ENCODE measurements at places on chromosomes 7 and 10. TPM values are rescaled to one million over a fixed set of nuclear protein-coding genes. Genes with fewer than 3 reads are reported as not detected.

The MYO1G gene
- 0.54 TPM for total RNA-seq

The FLNC gene
- total RNA-seq, result 241 TPM

The PILRA gene
- 12.5 TPM for total RNA-seq

The SKIDA1 gene
- 1.3 TPM for total RNA-seq

The SPDYE1 gene
- not detected for total RNA-seq

The CPED1 gene
- not detected for total RNA-seq

The AZGP1 gene
- 0.44 TPM for total RNA-seq

GRCh38 chr7:47227762-47228177, 354.1 kb downstream of the TNS3 start:
- H3K27me3 ChIP-seq, result peaks cover 2% of the 10 kb centered on the region
- no peak for DNase-seq
- H3K4me3 ChIP-seq, result no peak overlapping the region
- H3K27ac ChIP-seq, result no peak overlapping the region
- peaks cover 7% of the 10 kb centered on the region for H3K4me1 ChIP-seq
- H3K36me3 ChIP-seq, result no peaks in the 10 kb centered on the region

GRCh38 chr7:43868681-43869005, 674 bp downstream of the MRPS24 start:
- H3K27me3 ChIP-seq, result peaks cover 8% of the 10 kb centered on the region
- peaks cover under 1% of the 10 kb centered on the region for H3K36me3 ChIP-seq
- H3K27ac ChIP-seq, result peak overlapping the region; percentile 82
- no peak for DNase-seq
- H3K4me3 ChIP-seq, result peak overlapping the region; percentile 96
- peaks cover 12% of the 10 kb centered on the region for H3K4me1 ChIP-seq

GRCh38 chr10:31322647-31323046, 3.6 kb downstream of the ZEB1 start:
- H3K4me3 ChIP-seq, result peak overlapping the region; percentile 95
- DNase-seq, result no peak
- peaks cover 5% of the 10 kb centered on the region for H3K36me3 ChIP-seq
- H3K27ac ChIP-seq, result peak overlapping the region; percentile 98
- peaks cover 10% of the 10 kb centered on the region for H3K27me3 ChIP-seq

GRCh38 chr7:95828824-95829790, 56.8 kb downstream of the DYNC1I1 start:
- no peaks in the 10 kb centered on the region for H3K27me3 ChIP-seq
- no peak for DNase-seq
- H3K27ac ChIP-seq, result no peak overlapping the region
- H3K4me3 ChIP-seq, result no peak overlapping the region
- H3K36me3 ChIP-seq, result no peaks in the 10 kb centered on the region
- no peaks in the 10 kb centered on the region for H3K4me1 ChIP-seq

- no peaks in the 10 kb centered on the region for H3K4me1 ChIP-seq
- no peaks in the 10 kb centered on the region for H3K36me3 ChIP-seq
- H3K27ac ChIP-seq, result no peak overlapping the region
- no peak overlapping the region for H3K4me3 ChIP-seq
- DNase-seq, result no peak
Measured at GRCh38 chr10:29862923-29863614, 196.3 kb downstream of the JCAD start.

- DNase-seq, result no peak
- H3K4me3 ChIP-seq, result no peak overlapping the region
- H3K4me1 ChIP-seq, result peaks cover 15% of the 10 kb centered on the region
- no peaks in the 10 kb centered on the region for H3K27me3 ChIP-seq
Measured at GRCh38 chr10:59093461-59093860, 83.0 kb upstream of the PHYHIPL start.

- no peak overlapping the region for H3K4me3 ChIP-seq
- no peaks in the 10 kb centered on the region for H3K36me3 ChIP-seq
- no peak for DNase-seq
- H3K4me1 ChIP-seq, result peaks cover 1% of the 10 kb centered on the region
- no peak overlapping the region for H3K27ac ChIP-seq
Measured at GRCh38 chr10:70899096-70899495, 10.7 kb upstream of the PCBD1 start.

DNA sequence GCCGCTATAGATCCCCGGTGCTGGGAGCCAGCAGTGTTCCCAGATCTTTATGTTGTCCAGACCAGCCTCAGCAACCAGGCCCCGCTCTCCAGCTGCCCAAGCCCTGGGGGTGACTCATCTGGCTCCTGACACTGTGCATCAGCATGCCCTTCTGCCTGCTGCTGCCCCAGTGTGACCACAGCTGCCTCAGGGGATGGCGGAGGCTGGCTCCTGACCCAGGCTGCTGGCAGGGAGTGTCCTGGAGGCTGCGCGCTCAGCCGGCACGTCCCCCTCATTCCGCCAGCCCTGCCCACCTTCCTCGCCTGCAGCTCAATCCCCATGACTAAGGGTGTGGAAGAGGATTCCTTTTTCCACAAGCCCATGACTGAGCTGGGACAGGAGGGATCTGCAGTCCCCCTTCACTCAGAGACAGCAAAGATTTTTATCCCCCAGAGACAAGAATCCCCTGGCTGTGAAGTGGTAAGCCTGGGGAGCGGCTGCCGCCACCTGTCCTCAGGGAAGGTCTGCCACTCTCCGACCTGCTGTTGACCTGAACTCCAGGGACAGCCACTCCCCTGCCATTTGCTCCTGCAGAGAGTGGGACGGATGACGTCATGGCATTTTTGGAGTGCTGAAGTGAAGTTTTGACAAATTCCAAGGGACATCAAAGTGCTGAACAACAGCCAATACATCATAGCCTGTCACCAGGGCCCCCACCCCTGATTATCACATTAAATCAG, 182.8 kb upstream of the BMPER start:
- H3K4me3 ChIP-seq, result no peak overlapping the region
- DNase-seq, result peak; percentile 47
- no peak overlapping the region for H3K27ac ChIP-seq
- peaks cover 13% of the 10 kb centered on the region for H3K4me1 ChIP-seq
- H3K27me3 ChIP-seq, result peaks cover 3% of the 10 kb centered on the region
- H3K36me3 ChIP-seq, result no peaks in the 10 kb centered on the region

DNA sequence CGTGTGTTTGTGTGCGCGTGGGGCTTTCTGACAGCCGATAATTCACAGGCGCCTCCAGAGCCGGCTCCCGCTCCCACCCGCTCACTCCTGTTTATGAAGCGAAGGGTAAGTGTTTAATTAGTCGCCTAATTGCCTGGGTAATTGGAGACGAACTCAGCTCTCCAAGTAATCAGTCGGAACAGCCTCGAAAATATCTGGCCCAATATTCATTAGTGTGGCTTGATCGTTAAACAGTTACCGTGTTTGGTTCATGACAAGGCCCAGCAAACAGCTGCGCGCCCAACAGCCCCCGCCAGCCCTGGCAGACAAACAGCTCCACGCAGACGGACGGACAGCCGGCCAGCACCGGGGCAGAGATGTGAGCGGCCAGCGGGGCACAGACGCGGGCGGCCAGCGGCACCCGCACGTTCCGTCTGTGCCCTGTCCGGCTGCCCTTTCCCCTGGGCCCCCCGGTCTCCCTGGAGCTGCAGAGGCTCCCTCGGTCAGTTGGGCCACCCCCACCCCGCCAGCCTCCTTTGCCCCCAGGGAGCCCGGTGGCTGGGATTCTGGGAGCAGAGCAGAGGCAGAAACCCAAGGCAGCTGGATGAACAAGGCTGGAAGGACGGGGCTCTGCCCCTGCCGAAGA, 98.2 kb downstream of the UNCX start:
- no peak for DNase-seq
- H3K4me1 ChIP-seq, result peaks cover 10% of the 10 kb centered on the region
- H3K4me3 ChIP-seq, result peak overlapping the region; percentile 46
- H3K27ac ChIP-seq, result peak overlapping the region; percentile 59
- H3K27me3 ChIP-seq, result peaks cover 4% of the 10 kb centered on the region

DNA sequence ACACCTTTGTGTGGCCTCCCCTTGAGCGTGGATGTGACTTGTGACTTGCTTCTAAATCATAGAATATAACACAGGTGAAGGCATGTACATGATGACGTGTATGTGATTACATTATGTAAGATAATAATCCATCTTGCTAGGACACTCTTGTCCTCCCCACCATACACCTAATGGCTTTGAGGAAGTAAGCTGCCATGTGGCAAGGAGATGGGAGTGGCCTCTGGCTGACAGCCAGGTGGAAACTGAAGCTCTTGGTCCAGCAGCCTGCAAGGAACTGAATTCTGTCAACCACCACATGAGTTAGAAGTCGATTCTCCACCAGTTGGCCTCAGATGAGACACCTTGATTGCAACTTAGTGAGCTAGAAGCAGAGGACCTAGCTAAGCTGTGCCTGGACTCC, 67.4 kb upstream of the ELN start:
- peaks cover 22% of the 10 kb centered on the region for H3K36me3 ChIP-seq
- H3K4me1 ChIP-seq, result no peaks in the 10 kb centered on the region
- no peak overlapping the region for H3K4me3 ChIP-seq
- DNase-seq, result no peak
- H3K27me3 ChIP-seq, result no peaks in the 10 kb centered on the region

DNA sequence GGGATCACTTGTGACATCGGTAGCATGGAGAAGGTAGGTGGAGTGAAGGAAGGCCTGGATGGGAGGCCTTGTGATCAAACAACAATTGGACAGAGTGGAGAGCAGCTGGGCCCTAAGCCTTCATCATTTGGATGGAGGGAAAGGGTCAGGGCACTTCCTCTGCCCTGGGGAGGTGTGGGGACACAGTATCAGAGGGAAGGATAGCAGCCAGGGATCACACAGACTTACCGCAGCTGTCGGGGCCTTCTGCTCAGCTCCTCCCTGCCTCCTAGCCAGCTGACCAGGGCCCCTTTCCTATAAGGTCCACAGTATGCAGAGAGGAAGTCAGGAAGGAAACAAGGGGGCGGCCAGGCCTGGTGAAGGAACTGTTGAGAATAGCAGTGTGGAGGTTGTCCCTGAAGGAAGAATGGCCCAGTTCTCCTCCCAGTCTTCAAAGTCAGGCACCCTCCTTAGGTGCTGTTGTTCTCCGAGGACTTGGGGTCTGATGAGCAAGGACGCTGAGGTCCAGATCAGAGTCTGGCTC, 62.1 kb downstream of the ABCC2 start:
- no peak overlapping the region for H3K4me3 ChIP-seq
- peak overlapping the region; percentile 30 for H3K27ac ChIP-seq
- peaks cover 8% of the 10 kb centered on the region for H3K27me3 ChIP-seq
- no peak for DNase-seq
- H3K36me3 ChIP-seq, result peaks cover 5% of the 10 kb centered on the region

- DNase-seq, result no peak
- no peaks in the 10 kb centered on the region for H3K4me1 ChIP-seq
- H3K4me3 ChIP-seq, result no peak overlapping the region
- peaks cover 30% of the 10 kb centered on the region for H3K36me3 ChIP-seq
Measured at GRCh38 chr7:22921386-22922086, 92.4 kb downstream of the HYCC1 start.

DNA sequence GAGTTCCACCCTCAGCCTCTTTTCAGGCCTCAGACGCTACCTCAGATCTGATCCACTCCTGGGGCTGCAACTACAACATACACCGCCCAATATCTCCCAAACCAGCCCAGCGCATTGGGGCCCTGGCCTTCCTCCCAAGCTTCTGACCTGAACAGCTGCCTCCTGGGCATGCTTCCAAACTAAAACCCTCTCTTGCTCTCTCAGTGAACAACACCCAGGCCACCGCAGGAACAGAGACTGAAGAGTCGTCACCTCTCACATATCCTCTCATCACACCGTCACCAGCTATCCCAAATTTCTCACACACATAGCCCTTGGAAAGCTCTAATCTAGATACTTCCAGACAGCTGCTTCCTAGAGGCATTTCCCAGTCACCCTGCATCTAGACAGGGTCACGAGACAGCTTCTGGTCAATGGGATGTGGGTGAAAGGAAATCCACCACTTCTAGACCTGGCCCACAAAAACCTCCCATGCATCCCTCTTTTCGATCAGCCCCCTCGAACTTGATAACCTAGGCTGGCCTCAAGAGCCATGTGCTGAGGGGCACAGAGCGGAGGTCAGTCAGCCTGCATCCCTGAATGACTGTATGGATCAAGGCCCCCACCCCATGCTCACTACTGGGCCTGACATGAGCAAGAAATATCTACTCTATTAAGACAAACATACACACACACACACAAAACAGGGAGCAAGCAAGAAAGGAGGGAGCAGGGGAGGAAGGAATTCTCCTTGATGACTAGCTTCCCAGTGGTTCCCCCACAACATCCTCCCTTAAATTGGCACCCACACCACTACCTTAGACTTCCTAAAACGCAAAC, 1.8 kb downstream of the PARP12 start:
- H3K27ac ChIP-seq, result no peak overlapping the region
- H3K27me3 ChIP-seq, result peaks cover 9% of the 10 kb centered on the region
- no peak for DNase-seq
- no peak overlapping the region for H3K4me3 ChIP-seq
- no peaks in the 10 kb centered on the region for H3K4me1 ChIP-seq

DNA sequence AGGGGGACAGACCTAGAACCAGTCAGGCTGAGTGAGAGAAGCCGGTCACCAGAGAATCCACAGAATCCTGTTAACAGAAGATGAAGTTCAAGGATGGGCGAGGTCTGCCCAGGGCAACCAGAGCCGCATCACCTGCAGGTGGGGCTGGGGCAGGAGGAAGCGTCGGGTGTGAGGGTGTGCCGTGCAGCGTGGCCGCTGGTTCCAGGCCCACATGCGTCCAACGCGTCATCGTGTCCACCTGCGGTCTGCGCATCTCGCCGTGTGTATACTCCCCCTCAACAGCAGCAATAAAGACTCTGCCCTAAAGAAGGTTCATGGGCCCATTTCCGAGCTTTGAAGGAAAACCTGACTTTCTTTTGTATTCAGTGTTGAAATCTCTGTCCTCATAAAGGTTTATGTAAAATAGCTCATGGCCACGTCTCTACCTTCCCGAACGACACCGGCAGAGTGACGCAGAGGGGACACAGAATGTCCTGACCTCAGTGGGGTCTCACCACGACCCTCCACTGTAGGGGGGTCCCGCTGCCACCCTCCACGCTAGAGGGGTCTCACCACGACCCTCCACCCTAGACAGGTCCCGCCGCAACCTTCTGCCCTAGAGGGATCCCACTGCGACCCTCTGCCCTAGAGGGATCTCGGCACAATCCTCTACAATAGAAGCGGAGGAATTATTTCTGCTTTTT, 446.9 kb downstream of the PTPRN2 start:
- H3K27ac ChIP-seq, result no peak overlapping the region
- no peak for DNase-seq
- H3K4me1 ChIP-seq, result no peaks in the 10 kb centered on the region
- H3K27me3 ChIP-seq, result peaks cover 2% of the 10 kb centered on the region

DNA sequence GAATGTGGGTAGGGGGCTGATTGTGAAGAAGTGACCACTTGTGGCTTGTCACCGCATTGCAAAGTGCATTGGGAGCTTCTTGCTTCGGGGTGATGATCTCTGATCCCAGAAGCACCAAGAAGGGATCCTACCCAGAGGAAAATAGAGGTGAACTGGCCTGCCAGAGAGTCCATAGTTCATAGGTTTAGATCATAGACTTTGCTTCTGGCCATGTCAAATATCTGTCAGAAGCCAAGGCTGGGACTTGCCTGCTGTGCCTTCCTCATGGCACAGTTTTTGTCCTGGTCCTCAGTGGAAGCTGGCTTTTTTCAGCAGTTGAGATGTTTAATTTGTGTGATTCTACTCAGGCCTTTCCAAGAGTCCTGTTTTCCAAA, 1.1 kb downstream of the ZSWIM8 start:
- peaks cover 19% of the 10 kb centered on the region for H3K4me1 ChIP-seq
- peak overlapping the region; percentile 57 for H3K27ac ChIP-seq
- H3K27me3 ChIP-seq, result peaks cover 5% of the 10 kb centered on the region
- H3K36me3 ChIP-seq, result no peaks in the 10 kb centered on the region
